ENCODE measurements at places on chromosomes 5 and 9. TPM values are rescaled to one million over a fixed set of nuclear protein-coding genes. Genes with fewer than 3 reads are reported as not detected.

DNA sequence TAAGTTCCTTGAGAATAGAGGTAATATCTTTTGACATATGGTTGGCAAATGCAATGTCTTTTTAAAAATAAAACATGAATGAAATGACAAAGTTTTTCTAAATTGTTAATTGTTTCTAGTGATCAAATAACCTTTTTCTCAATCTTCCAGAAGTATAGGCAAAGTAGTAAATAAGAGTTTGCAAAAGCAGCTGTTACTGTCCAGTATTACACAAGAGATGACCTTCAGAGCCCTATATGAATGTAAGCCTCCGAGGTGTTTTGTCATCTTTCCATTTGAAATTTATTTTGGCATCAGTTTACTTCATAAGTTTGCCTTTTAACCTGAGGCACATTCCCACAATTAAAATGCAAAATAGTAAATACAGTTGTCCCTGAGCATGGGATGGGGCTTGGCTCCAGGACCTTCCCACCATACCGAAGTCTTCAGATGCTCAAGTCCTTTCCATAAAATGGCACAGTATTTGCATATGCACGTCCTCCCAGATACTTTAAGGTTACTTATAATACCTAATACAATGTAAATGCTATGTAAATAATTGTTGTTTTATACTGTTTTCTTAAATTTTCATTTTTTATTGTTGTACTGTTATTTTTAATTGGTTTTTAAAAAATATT, 65.6 kb downstream of the MEGF9 start:
- H3K4me1 ChIP-seq: peaks cover 7% of the 10 kb centered on the region
- H3K36me3 ChIP-seq: no peaks in the 10 kb centered on the region
- no peaks in the 10 kb centered on the region for H3K27me3 ChIP-seq
- H3K4me3 ChIP-seq: no peak overlapping the region

GRCh38 chr5:56069652-56070226, 75.0 kb upstream of the IL6ST start:
- H3K27ac ChIP-seq: no peak overlapping the region
- H3K27me3 ChIP-seq: no peaks in the 10 kb centered on the region
- no peaks in the 10 kb centered on the region for H3K36me3 ChIP-seq
- no peaks in the 10 kb centered on the region for H3K4me1 ChIP-seq

DNA sequence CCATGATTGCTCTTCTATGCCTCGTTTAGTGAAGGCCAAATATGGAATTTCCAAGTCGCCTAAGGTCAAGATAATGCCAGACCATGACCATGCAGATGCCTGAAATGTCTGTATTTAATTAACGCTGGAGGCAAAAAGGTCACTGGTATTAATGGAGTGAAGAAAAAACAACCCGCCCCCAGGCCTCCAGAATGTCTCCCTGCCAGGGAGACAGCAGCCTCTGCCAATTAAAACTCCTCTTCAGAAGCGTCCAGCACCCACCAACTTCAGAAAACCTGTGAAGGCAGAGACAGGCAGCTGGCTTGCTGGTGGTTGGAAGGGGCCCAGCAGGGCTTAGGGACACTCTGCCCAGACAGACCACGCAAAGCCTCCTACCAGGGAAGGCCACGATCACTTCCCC, 94.4 kb downstream of the VAV2 start:
- no peak overlapping the region for H3K4me3 ChIP-seq
- peak overlapping the region; percentile 24 for H3K27ac ChIP-seq
- DNase-seq: no peak
- H3K36me3 ChIP-seq: no peaks in the 10 kb centered on the region
- H3K4me1 ChIP-seq: no peaks in the 10 kb centered on the region

GRCh38 chr5:109076741-109077140, 329.0 kb downstream of the FER start:
- no peak for DNase-seq
- H3K27ac ChIP-seq: no peak overlapping the region
- H3K4me3 ChIP-seq: no peak overlapping the region
- no peaks in the 10 kb centered on the region for H3K27me3 ChIP-seq
- H3K36me3 ChIP-seq: no peaks in the 10 kb centered on the region
- no peaks in the 10 kb centered on the region for H3K4me1 ChIP-seq

The CDH18 gene
- 0.23 TPM for total RNA-seq
